GDM1 (cell line): ENCODE measurements at places on chromosomes 2 and 18.

GRCh38 chr2:226362980-226363379 lies 436.6 kb downstream of the IRS1 start:
- no peak for DNase-seq

DNA sequence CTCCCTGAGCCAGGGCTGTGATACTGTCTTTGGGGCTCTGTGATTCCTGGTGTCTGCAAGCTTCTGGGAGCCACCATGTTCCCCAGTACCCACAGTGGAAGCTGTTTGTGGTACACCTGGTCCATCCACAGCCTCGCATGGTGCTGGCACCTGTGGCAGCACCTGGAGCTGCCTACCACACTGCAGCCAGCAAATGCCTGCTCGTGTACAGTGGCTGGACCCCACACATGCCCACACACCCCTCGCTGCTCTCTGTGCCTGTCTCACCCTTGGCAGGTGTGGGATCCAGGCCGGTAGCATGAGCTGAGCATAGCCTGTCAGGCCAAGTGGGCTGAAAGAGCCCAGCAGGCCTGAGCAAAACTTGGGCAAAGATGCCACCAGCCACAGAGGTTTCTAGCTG lies 41.8 kb upstream of the CSRNP3 start:
- DNase-seq: no peak

DNA sequence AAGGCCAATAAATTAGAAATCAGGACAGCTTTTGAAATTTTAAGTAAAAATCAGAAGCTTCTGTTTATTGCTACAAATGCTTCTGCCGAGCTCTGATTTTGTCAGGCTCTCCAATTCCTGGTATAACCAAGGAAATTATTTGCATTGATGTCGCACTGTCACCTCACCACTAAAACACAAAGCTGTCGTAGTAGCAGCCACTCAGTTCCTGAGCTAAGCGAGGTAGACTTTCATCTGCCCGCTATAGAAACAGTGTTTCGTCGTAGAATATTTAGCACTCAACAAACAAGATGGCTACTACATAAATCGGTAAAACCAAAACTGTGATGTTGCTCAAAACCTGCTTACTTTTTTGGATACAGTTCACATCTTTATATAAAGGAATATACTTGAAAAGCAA lies 141.3 kb upstream of the FOSL2 start:
- DNase-seq: no peak

GRCh38 chr18:47151439-47151838 lies 1.1 kb upstream of the HDHD2 start:
- DNase-seq: no peak

- DNase-seq: no peak
Measured at GRCh38 chr18:10143596-10143995, 229.8 kb downstream of the VAPA start.

- DNase-seq: no peak
Measured at GRCh38 chr2:6177811-6178210, 485.6 kb downstream of the SOX11 start.

GRCh38 chr2:32739664-32740063 lies 111.8 kb downstream of the TTC27 start:
- no peak for DNase-seq

DNA sequence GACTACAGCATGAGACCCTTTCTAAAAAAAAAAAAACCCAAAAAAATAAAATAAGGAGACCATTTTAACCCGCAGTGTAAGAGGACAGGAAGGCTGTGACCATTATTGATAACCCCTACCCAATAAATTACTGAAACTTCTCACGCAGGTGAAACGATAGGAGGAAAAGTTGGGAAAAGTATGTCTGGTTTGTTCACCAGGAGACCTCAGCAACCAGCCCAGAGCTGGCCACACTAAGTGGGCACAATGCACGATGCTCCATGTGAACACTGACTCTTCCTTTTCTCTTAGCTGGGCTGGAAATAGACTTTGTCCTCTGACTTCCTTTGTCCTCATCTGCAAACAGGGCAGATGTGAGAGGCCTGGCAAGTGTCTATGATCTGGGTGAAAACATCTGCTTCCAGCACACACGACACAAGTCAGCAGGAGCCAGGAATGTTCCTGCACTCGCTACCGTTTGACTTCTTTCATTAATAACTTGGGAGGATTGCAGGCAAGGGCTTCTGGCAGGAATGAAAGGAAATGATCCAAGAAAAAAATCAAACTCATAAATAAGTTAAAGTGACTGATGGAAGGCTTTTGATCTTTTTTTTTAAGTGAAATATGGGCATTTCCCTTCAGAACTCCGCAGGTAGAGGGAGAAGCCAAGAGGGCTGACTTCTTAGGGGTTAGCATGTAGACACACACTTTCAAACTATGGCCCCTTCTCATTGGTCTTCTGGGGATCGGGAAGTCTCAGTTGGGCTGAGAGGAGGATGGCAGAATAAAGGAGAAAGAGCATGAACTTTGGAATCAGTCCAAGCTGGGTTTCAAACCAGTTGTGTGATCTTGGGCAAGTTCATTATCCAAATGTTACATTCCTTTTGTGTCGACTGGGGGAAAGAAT lies 137.4 kb upstream of the MYCN start:
- DNase-seq: no peak

GRCh38 chr2:199798831-199799580 lies 52.0 kb downstream of the FTCDNL1 start:
- no peak for DNase-seq

GRCh38 chr18:23958036-23958435 lies 56.5 kb upstream of the TTC39C start:
- no peak for DNase-seq

DNA sequence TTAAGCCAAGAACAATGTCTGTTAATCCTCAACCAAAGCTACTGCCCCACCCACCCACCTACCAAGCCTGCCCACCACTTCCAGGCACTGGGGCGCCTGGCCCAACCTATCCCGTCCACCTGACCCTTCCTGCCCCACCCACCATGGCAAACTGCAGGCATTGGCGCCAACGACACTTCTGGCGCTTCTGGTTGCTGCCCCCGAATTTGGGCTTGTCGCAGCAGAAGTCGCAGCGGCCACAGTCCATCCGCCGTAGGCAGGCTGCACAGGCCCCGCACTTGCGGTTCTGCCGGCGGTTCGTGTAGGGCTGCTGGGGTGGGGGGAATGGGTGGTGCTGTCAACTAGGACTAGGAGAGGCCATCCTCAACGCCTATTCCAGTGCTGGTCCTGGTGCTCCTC lies 7.3 kb downstream of the MBD1 start:
- no peak for DNase-seq

DNA sequence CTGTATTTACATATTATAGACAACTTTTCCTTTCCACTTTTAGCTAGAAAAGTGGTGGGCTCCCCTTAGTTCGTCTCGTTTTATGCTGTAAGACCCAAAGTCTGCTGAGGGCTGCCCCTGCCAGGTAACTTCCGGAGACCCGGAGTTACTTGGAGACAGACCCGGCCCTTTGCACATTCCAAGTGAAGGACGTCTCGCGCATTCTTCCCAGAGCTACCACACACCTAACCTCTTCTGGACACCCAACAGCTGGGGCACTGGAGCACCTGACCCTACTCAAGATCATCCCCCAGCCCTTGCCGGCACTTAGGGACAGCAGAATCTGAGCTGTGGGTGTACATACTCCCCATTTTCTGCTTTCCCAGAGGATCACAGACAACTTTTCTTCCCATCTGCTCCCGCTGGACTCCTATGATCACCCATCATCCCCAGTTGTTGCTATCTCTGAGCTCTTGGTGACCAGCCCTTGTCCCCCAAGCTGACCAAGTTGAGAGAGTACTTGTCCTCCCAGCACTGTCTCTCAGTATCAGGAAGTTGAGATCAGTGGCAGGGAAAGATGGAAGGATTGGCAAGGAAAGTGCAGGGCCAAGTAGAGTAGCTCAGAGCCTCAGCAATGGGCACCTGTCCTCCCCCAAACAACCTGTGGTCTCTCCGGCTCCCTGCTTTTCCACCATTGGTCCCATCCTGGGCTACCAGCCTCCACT lies 8.4 kb upstream of the SATB2 start:
- no peak for DNase-seq

DNA sequence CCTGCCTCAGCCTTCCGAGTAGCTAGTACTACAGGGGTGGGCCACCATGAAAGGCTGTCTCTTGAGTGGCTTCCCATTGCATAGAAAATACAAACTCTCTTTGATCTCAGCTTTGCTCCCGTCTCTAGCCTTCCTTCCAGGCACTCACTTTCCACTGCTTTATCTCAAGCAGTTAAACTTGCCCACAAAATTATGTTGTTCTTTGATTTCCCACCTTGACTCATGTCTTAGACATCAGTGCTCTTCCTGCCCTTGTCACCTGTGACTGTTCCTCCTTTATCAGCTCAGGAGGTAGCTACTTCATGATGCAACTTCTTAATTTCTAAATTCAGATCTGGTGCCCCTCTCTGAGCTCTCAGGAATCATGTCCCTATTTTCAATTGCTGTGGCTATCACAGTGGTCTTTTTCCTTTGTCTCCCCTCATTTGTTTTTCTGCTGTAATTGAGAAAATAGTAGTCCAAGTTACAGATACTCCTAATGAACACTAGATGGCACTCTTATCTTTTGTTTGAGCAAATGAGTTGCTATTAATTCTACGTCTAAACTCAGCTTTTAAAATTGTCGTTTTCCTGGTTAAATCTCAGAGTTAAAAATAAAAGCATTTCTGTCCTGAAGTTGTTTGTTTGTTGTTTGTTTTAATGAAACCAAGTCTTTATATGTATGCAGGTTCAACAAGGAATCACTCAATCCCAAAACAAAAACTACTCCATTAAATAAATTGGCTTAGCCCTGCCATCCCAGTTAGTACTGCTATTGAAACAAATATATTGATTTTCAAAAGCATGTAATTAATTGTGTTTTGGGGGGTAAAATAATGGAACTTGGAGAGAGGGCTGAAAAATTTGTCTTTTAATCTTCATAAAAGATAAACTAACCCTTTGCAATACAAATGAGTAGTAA lies 46.9 kb upstream of the GREB1L start:
- DNase-seq: no peak

GRCh38 chr2:2846332-2847208 lies 515.5 kb upstream of the MYT1L start:
- no peak for DNase-seq

DNA sequence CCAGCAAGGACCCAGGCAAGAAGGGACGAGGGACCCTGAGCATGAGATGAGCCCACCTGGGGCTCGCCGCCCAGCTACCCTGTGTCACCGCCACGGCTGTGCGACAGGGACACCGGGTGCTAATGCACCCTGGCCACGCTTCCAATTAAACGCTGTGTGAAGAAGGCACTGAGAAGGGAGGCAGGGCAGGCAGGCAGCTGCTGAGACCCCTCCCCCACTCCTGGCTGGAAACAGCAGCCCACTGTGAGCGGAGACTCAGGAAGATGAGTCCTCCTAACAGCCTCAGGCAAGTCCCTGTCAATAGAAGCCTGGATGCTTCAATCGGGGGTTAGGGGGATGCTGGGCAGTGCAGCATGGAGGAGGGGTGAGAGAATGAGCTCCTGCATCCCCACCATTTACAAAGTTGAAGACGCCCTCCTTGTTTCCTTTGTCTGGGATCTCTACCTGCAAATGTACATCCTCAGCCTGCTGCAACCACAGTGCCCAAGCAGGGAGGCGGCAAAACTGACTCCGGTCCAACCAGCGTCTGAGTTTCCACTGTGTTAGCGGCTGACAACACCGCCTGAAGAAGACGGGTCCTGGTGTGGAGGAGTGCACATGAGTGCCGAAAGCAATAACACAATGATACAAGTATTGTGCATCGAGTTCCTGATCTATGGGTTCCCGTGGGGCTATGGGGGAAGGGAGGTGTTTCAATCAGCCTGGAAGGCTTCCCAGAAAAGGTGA lies 12.8 kb downstream of the TMEM163 start:
- no peak for DNase-seq

DNA sequence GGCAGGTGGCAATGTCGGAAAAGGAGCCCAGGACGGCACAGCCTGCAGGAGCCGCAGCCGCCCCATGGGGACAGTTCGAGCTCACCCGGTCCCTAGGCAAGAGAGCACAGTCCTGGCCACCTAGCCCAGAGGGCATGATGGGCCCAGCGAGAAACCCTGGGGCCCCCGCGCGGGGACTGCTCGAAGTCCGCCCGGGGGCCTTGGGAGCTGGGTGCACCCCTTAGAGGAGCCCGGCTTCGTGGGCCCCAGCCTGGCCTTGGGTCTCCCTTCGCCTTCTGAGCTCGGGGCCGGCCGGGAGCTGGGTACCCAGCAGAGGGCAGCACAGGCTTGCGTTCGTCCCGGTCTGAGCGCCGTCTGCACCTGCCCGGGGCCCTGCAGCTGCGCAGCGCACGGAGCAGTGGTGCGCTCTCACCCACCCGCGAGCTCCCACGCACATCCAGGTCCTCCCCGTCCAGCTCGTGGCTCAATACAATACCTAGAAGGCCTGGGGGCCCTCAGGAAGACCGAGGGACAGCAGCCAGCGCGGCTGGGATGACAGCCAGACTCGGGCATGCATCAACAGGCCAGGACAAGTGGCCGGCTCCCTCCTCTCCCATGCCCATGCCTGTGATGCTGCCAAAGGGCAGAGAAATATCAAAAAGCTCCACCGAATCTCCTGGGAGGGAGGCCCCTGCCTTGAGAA lies 96.2 kb upstream of the ZNF532 start:
- DNase-seq: peak; percentile 11

GRCh38 chr2:169765523-169765922 lies 31.9 kb downstream of the KLHL23 start:
- no peak for DNase-seq

- DNase-seq: no peak
Measured at GRCh38 chr18:72235422-72235821, 308.7 kb downstream of the CBLN2 start.

DNA sequence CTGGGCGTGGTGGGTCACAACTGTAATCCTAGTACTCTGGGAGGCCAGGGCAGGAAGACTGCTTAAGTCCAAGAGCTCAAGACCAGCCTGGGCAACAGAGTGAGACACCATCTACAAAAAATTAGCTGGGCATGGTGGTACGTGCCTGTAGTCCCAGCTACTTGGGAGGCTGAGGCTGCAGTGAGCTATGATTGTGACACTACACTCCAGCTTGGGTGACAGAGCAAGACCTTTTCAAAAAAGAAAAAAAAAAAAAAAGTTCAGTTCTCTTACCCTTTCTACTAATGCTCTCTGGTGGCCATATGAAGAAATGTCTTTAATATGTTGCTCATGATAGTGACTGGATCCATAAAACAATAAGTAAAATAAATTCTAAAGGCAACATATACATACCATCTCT lies 14.9 kb downstream of the TYW5 start:
- DNase-seq: peak; percentile 3

DNA sequence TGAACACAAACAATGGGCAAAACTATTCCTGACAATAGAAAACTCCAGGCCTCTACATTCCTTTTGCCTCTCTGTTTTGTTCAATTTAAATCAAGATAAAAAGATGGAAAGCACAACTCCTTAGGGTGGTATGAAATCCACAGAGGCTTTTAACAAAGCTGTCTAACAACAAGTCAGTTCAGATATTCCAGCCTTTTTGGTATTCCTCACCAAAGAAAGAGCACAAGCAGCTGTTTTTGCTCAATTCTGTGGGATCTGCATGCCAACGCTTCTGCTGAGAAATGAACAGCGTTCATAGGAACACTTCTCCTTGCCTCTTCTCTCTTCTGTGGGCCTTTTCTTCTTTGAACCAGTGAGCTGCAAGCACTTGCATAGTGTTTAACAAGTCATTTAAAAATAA lies 411.6 kb upstream of the TCF4 start:
- DNase-seq: no peak
